HFF-Myc (cell line): ENCODE measurements at places on chromosomes 1 and 21.

DNA sequence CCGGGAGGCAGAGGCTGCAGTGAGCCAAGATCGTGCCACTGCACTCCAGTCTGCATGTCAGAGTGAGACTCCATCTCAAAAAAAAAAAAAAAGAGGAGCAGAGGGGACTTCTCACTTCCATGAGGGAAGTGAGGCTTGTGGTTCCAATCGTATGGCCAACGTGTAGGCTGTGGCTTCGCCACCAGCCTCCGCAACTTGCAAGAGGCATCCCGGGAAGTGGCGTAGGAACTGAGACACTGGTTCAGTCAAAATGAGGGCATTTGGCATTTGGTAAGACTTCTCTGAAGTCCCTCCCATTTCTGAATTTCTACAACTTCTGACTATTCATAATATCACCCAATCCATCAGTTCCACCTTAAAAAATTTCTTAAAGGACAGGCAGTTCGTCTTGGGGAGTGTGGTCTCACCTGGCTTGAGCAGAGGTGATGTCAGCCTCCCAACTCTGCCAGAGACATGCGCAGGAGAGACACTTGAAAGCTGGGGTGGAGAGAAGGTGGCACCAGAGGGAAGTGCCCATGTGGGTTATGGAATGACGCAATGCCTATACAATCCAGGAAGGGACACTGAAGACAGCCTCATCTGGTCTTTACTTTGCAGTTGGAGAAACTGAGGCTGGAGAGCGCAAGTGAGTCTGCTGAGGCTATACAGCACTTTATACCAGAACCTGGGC, 17.2 kb downstream of the KAZN start:
- DNase-seq = no peak

DNA sequence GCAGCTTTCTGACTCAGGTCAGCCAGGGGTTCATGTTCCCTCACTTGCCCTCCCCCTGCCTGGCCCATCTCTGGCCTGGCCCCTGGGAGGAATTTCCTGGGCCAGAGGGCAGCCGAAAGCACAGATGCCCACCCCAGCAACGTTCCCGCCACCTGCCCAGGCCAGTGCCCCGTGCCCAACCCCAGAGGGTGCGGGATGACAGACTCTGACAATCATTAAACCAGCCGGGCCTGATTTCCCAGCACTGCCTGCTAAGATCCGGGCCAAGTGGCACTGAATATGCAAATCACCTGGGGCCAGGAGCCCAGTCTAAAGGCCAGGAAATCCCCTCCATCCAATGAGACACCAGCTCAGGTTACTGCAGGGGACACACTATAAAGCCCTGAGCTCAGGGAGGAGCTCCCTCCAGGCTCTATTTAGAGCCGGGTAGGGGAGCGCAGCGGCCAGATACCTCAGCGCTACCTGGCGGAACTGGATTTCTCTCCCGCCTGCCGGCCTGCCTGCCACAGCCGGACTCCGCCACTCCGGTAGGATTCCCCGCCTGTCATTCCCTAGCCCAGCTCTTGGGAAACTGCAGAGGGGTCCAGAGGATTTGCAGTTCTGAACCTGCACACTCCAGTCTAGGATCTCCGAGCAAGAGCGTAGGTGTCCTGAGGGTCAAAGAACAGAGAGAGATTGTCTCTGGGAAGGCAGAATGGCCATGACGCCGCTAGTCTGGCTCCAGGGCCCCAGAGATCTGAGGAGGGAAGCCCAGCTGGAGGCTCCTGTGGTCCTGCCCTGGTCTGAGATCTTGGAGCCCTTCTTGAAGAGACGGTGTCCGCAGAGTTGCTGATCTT, at the start of gene ELF3:
TSS of gene ELF3 (plus strand) at position 408 of the 836 bp plus-strand sequence. CDS start 550 bp downstream, outside the sequence.
- no peak for DNase-seq

GRCh38 chr1:154614247-154614646, 6.3 kb upstream of the ADAR start:
- DNase-seq = no peak

DNA sequence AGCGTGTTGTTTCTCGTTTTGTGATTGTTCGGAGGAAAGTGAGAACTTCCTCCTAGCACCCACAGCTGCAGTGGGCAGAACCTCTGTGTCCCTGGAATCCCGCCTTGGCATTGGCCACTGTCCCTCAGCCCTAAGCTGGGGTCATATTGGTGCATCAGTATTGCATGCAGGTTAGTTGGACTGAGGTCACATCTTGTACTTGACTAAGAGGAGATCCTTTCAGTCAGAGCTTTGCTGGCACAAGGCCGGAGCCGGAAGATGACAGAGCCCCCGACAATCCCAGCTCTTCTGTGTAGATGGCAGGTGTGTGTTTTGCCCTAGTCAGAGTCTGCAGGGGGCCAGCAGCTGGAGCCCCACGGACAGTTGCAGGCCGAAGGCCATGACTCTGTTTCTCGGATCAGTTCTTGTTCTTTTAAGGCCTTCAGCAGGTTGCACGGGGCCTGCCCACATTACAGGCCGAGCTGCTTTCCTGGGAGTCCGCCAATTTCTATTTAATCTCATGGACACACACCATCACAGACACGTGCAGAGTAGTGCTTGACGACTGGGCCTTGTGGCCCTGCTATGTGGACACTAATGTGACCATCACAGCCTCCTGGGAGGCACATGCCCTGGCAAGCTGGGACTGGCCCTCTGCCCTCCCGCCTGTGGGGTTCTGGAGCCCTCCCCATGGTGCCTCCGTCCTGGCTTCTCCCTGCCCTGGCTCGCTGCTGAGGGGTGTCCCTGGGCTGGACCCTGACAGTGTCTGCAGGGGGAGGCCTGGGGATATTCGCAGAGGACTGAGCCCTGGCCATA, 14.9 kb downstream of the SNAP47 start:
- no peak for DNase-seq

GRCh38 chr1:74530892-74531291, 18.5 kb upstream of the LRRC53 start:
- DNase-seq = no peak

- DNase-seq = no peak
Observed at GRCh38 chr1:230263568-230264195, 162.4 kb downstream of the PGBD5 start.

GRCh38 chr1:27555700-27556424, 48.1 kb downstream of the AHDC1 start:
- no peak for DNase-seq

DNA sequence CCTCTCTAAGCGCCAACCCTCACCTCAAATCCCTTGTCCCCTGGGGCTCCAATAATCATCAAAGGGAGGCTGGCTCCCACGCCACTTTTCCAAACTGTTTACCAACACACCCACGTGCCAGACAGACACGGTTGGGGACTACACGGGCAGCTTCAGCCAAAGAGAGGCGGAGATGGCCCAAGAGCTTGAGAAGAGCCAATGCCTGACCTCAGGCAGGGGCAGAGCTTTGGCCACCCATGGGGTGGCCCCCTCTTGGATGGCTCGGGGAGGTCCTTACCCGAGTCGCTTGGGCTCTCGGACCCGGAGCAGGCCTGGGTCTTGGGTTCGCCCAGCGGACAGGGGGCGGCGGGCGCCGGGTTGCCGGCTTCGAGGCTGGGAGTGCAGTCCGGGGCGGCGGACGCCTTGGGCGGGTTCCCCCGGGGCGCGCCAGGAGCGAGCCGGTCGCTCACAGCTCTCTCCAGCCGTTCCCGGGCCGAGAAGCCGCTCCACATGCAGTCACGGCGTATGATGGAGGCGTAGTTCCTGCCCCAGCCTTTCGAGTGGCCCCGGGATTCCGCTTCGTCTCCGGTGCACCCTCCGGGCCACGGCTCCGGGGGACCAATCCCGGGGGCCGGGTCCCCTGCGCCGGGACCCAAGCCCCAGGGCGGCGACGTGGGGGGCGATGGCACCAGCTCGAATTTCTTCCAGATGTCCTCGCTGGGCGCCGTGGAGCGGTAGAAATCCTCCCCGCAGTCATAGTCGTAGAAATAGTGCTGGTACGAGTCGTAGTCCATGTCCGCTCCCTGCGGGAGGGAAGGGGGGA, 854 bp downstream of the MYCL start:
- no peak for DNase-seq

GRCh38 chr1:228009828-228010775, 3.3 kb downstream of the WNT3A start:
- DNase-seq = no peak

DNA sequence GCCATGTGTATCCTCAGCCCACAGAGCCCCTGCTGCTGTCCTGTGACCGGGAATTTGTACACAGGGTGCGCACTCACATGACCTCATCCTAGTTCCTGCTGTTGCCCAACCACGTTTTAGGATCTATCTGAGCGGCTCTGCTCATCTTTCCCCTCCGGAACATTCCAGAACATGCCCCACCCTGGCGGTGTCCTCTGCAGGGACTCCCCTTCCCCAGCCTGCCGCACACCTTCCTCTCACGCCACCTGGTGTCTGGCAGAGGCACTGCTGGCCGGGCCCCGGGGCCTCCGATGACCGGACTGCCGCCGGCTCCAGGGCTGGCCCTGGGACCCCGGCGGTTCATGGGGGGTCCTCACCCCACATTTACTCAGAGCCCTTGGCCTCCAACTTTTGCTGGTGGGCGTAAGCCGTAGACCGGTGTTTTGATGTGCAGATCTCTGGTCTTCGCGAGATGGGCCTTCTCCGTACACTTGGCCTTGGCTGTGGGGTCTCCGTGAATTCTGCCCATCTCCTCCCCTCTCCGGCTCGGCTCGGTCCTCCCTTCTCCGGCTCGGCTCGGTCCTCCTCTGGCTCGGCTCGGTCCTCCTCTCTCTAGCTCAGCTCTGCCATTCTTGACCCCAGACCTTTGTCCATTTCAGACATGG, 29.5 kb downstream of the ARHGEF16 start:
- DNase-seq = no peak

GRCh38 chr1:14689996-14690615, 91.6 kb downstream of the KAZN start:
- DNase-seq = no peak

GRCh38 chr1:202844259-202844658, 33.5 kb downstream of the PCAT6 start:
- no peak for DNase-seq

- no peak for DNase-seq
Observed at GRCh38 chr1:161032409-161032808, 6.4 kb downstream of the TSTD1 start.

GRCh38 chr1:169868978-169869377, 24.7 kb downstream of the SCYL3 start:
- DNase-seq = no peak

DNA sequence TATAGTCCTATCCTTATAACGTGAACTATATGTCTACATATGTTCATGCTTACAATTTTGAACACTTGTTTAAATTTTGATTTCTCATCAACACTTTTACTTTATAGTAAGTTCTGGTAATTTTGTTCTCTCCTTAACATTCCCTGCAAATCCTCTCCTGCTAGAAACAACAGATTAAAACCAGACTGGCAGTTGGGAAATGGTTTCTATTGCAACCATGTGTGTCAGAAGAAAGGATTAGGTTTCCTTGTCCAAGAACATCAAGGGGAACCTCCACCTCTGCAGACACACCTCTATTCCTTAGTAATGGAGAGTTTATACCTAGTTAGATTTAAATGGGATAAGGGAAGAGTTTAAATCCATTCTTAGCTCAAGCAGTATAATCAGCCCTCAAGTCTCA, 3.3 kb upstream of the WARS2 start:
- no peak for DNase-seq

GRCh38 chr1:35931446-35932157, 697 bp downstream of the AGO3 start:
- DNase-seq = no peak

- DNase-seq = no peak
Observed at GRCh38 chr1:2477791-2478499, 1.9 kb downstream of the PLCH2 start.

DNA sequence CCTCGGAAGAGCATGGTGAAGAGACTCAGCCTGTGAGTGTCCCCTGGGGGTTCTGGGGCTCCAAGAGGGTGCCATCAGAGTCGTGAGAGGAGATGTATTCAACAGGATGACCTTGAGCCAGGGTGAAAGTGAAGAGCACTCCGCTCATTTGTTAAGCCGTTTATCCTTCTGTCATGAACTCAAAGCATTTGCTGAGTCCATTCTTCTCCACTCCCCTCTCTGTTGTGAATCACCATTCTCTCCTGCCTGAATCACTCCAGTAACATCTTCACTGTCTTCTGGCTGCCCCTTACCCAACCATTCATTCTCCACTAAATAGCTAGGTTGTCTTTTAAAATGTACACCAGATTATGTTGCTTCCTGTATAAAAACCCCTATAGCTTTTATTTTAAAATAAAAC, 102.2 kb downstream of the RGL1 start:
- no peak for DNase-seq

DNA sequence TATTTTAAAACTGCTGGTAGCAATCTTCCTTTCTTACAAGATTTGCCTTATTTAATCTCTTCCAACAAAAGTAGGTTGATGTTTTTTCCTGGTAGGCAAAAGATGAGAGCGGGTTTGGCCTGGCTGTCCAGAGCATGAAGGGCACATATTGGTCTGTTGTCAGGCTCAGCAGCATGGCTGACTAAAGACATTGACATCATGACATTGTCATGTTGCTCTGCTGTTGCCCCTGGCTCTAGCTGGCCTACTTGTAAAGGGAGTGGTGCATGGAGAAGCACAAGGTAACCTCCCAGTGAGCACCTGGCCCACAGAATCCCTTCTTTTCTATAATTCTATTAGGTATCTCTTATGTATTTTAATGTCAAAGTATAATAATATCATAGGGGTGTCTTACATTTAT, 23.6 kb downstream of the GNPAT start:
- DNase-seq = no peak

GRCh38 chr1:64963466-64963865, 2.9 kb downstream of the JAK1 start:
- DNase-seq = no peak

DNA sequence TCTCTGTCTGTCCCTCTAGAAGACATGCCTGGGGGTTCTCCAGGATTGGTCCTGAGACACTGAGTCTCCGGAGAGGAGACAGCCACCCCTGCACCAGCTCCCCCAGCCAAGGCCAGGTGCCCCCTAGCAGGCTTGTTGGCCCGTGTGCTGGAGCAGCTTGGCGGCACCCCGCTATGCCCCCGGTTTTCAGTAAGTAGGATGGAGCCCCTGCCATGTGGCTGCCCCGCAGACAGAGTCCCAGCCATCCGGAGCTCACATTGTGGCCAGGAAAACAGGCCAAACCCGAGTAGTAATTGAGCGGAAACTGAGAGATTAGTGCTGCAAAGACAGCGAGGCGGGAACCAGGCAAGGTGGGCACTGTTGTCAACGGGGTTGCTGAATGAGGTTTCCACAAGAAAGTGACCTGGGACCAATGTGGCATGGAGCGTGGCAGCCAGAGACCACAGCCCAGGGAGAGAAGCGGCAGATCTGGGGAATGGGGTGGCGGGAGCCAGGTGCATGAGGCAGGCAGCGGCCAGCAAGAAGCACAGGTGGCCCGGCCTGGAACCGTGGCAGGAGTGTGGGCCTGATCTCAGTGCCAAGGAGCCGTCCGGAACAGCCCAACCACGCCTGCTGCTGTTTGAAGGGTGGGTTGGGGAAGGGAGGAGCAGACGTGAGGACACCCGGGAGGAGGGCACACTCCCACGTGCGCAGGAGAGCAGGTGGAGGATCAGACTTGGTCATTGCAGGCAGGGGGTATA, 137.4 kb upstream of the VAMP3 start:
- DNase-seq = no peak

DNA sequence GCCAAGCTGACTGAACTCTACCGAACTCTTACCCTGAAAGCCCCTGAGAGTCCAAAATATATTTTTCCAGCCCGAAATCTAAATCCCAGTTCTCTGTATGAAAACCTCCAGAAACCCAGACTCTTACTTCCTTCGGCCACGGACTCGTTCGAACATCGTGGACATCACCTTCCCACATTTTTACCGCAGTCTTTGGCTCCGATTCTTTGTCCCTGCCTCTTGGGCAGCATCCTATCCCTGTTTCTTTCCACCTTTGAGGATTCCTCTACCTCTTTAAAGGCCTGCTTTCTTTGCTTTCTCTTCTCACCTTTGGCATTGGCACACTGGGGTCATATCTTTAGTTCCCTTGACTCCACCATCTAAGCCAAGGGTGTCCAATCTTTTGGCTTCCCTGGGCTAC, 932 bp upstream of the USP24 start:
- no peak for DNase-seq
